Stimulated activated CD8-positive, alpha-beta memory T cell treated with anti-CD3 and anti-CD28 coated beads, Interleukin-7, amount 100 ng/mL, for 1 hour (primary cell): ENCODE measurements at places on chromosomes 13 and 19.

- no peak for DNase-seq
Observed at GRCh38 chr19:4444765-4445741, 12.5 kb downstream of the UBXN6 start.

GRCh38 chr13:35994131-35994966 lies 136.8 kb downstream of the DCLK1 start:
- no peak for DNase-seq

DNA sequence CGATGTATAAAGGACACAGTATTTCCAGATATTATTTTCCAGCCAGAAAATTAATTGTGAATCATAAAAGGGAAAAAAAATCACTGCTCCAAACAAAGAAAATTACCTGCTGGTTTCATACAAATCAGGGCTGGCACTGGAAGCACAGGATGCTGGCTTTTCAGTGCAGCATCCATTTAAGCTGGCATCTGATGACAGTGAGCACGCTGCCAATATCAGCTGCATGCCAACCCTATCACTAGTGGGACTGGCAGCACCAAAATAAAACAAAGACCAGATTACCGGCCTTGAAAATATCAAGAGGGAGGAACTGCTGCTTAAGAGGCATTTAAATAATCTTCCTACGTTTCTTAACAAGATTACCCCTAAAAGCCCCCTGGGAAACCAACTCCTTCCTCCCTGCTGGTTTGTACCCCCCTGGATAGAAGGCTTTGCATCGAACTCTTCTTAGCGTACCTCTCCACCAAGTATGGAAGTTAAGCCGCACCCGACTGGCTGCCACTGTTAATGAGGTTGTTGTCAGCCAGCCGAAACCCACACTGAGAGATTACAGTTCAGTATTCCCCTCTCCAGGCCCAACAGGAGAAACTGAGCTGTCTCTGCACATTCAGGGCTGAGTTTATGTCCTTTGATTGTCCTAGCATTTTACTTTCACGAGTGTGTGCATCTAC lies 257.8 kb downstream of the EFNB2 start:
- no peak for DNase-seq

- no peak for DNase-seq
Observed at GRCh38 chr19:33256261-33256660, 30.6 kb upstream of the SLC7A10 start.

DNA sequence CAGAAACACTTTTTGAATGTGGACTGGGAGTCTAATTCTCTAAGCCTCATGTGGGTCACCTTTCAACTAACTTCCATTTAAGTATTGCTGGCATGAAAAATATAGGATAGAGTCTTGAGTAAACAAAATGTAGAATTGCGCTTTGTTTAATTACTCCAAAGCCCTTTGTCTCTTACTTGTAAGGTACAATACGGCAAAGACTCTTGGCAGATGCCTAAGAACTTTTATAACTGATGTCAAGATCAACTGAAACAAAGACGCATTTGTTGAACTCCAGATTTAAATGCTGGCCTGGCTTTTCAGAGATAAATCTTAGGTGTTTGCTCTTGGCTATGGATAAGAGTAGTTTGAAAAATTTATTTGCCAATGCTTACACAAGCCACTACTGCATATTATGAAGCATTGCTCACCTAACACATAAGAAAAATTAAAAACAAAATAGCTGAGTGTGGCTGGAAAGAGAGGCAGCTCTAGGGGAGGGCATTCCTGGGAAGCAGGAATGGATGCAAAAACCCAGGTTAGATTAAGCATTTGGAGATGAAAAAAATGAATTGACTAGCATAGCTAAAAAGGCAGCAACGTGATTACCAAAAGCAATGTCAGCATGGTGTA lies 107.3 kb upstream of the STARD13 start:
- DNase-seq, result no peak

DNA sequence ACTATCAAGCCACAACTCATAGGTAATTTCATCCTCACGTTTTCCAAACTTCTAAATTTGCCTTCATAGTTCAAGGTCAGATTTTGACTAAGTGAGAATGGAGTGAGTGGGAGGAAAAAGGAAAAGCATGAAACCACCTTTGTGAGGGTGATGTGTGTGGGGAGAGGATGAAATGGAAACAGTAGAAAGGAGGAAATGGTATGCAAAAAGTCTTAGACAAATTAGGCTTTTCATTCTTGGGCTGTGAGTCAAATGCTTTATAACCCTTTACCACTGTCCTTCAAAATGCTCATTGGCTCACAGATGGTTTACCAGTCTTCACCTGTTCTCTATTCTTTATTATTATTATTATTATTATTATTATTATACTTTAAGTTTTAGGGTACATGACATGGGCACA lies 127.2 kb downstream of the RAP2A start:
- DNase-seq, result no peak
